GF-D8 (cell line): ENCODE measurements at places on chromosomes 2 and 18.

DNA sequence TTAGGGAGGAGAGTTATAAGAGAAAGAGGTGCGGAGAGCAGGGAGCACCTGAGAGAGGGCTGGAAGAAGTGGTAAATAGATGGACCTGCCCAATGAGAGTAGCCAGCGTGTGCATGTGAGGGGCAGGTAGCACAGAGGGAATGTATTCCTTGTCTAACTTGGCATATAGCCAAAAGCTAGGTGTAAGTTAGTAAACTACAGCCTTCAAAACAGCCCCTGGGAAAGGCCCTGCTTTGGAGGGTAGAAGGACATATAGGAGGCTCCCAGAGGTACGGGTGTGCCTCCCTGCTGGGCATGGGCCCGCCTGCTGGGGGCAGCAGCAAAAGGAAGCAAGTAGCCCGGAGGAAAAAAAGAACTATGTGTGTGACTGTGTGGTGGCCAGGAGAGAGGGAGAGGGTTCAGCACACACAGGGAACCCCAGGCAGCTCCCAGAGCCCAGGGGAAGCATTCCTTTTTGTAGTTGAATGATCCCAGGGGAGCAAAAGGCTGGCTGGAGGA, 48.0 kb downstream of the TCF7L1 start:
- no peak for DNase-seq

DNA sequence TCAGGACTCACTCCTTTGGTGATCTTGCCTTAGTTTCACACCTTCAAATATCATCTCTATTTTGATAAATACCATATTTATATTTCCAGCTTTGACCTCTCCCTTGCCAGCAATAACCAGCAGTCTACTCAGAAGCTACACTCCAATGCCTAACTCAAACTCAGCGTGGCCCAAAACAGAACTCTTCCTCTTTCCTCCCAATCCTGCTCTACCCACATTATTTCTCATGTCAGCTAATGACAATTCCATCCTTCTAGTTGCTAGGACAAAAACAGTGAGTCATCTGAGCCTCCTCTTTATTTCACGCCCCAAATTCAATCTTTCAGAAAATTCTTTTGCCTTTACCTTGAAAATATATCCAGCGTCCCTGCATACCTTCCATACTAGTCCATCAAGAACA, 23.5 kb downstream of the CYRIA start:
- DNase-seq = no peak

GRCh38 chr2:81249152-81249551, 944.6 kb upstream of the LRRTM1 start:
- DNase-seq = no peak

DNA sequence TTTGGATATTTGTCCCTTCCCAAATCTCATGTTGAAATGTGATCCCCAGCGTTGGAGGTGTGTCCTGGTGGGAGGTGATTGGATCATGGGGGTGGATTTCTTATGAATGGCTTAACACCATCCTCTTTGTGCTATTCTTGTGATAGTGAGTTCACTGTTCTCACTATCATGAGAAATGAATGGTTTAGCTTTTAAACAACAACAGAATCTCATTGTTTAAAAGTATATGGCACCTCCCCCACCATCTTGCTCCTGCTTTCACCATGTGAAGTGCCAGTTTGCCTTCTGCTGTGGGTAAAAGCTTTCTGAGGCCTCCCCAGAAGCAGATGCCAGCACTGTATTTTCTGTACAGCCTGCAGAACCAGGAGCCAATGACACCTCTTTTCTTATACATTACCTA, 38.1 kb downstream of the KIAA1328 start:
- no peak for DNase-seq

GRCh38 chr2:74917702-74918619, 40.5 kb upstream of the POLE4 start:
- DNase-seq = no peak

GRCh38 chr2:119253114-119253702, 29.6 kb downstream of the STEAP3 start:
- no peak for DNase-seq

GRCh38 chr2:157747695-157748370, 119.2 kb upstream of the ACVR1C start:
- no peak for DNase-seq
